Glomerular endothelial cell (primary cell): ENCODE measurements at places on chromosomes 2 and 18.

DNA sequence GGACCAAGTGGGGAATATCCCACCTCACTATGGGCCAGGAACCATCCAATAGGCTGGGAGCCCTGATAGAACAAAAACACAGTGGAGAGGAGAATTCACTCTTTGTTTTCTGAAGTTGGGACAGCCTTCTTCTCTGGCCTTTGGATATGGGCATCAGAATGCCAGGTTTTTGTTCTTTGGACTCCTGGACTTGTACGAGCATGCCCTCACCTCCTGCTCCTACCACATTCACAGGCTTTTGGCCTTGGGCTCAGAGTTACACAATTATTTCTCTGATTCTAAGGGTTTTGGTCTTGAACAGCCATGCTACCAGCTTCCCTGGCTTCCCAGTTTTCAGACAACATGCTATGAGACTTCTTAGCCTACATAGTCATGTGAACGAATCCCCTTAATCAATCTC lies 732.9 kb upstream of the VRK2 start:
- no peak for DNase-seq

- DNase-seq = no peak
Observed at GRCh38 chr2:30273574-30273929, 42.2 kb downstream of the LBH start.

GRCh38 chr2:156784020-156784701 lies 348.0 kb downstream of the GPD2 start:
- no peak for DNase-seq

GRCh38 chr2:209146682-209147320 lies 277.0 kb upstream of the MAP2 start:
- DNase-seq = no peak
